ENCODE measurements at places on chromosomes 3 and 15. TPM values are rescaled to one million over a fixed set of nuclear protein-coding genes. Genes with fewer than 3 reads are reported as not detected.

DNA sequence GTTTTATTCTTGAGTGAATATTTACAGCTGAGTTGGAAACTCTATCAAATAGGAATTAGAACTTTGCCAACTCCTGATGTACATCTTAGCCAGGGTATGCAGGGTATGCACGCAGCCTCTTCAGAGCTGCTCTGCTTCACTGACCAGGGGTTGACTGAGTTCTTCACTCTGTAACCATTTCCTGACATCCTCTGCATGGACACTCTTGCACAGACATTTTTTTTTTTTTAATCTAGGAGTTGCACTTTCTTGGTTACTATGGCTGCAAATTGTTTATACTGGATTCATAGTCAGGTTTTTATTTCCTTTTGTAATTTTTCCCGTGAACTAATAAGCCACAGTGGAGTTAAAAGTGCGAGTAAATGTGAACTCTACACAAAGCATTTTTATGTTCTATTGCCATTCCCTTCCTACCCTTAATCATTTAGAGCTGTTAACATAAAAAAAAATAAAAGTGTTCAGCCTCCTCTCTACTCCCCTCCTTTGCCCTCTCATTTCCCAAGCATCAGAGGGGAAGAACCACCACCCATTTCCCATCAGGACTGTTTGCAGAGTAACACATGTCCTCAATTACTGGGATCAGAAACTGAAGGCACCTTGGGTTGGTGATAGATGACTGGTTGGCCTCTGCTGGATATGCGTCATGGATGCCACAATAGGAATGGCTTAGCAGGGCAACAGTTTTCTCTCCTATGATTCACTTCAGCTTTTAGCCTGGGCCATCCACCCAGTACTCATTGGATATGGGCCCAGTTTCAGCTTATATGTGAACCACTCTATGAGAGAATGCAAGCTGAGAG is 54.0 kb downstream of the DUT start:
- DNase-seq, result peak; percentile 92

The TRMT10C gene
- 32.1 TPM for total RNA-seq

The FOXB1 gene
- total RNA-seq, result not detected

- no peak for DNase-seq
These were observed 11.7 kb downstream of the LIPH start for GRCh38 chr3:185540695-185541094.

The FANCD2OS gene
- not detected for total RNA-seq

Measured in fibroblast of lung (primary cell).